NCI-H2171 treated with DMSO at 0.1 percent for 48 hours (cell line): ENCODE measurements at places on chromosomes 7 and 10.
A peak's percentile ranks its signal among the peaks of the same experiment; 100 is the strongest.

DNA sequence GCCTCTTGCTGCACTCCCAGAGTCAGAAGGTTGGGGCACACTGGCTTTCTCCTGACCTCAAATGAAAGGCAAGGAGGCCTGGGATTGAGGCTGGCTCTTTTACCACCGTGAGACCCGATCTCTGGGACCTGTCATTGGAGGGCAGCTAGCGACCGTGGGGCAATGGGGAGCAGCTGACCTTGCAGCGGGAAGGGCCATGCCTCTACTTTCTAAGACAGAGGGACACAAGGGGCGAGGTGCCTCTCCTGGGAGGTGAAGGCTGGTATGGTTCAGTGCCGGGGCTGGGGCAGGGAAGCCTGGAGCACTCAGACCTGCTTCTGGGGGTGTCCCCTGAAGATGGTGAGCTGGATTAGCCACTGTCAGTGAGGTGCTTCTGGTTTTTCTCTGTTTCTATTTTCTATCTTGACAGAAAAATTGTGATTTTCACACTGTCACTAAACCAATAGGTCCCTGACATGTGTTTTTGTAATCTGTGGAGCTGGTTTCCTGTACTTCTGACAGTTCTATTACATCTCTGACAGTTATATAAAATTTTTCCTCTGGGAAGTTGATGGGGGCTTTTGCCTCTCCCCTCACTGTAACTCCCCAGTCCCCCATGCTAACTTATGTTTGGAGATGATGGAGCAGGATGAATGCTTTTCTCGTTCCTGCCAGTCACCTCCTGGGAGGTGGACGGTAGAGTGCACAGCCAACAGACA is 340.8 kb downstream of the RPS24 start:
- no peak for DNase-seq

DNA sequence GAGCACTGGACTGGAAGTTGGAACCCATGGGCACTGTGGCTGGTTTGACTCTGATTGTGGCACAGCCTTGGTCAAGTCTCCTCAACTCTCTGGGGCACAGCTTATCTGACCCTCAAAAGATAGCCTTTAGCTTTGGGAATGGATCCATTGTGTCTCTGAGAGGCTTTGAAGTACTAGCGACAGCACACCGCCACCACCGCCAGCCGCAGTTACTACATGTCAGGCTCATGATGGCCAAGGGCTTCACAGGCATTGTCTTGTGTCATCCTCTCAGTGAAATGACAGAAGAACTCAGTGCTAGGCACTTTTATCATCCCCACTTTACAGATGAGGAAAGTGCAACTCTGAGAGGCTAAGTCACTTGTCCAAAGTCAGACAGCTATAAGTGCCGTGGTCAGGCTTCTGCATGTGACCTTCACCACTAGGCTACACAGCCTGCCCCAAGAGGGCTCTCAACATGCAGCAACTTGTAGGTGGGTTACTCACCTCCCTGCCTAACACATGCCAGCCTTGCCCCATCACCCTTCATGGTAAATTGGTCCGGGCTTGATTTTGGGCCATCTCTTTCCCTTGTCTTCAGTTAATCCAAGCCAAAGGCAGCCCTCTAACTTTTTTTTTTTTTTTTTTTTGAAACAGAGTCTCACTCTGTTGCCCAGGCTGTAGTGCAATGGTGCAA is 44.1 kb downstream of the C10orf105 start:
- DNase-seq = no peak

- DNase-seq = no peak
These were observed 42.7 kb downstream of the FRMPD2 start for GRCh38 chr10:48231699-48232315.

DNA sequence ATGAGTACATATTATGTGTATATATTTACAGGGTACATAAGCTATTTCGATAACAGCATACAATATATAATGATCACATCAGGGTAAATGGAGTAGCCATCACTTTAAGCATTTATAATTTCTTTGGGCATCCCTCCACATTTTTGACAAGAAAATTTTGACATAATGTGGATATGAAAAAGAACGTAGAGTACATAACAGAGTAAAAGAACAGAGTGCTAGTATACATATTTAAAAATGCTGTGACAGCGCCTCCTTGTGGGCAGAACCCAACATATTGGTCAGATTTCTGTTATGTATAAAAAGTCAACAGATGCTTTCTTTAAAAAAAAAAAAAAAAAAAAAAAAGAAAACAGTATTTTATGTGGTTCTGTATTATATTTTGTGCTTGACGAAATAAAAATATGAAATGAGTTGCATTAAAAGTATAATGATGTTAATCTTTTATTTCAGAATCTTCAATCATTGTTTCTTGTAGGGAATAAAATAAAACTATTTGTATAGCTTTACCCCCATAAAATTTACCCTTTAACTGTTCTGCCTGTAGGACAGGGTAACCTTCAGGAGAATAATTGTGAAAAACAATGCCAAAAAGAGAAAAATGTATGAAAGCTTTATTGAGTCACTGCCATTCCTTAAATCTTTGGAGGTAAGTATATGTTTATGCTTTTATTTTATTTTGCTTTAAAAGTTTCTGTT is 18.3 kb upstream of the HBP1 start:
- DNase-seq = peak; percentile 73

GRCh38 chr7:152120776-152121175 is 95.3 kb downstream of the GALNT11 start:
- DNase-seq = no peak

- no peak for DNase-seq
These were observed 261.7 kb downstream of the C7orf25 start for GRCh38 chr7:42650171-42650570.

DNA sequence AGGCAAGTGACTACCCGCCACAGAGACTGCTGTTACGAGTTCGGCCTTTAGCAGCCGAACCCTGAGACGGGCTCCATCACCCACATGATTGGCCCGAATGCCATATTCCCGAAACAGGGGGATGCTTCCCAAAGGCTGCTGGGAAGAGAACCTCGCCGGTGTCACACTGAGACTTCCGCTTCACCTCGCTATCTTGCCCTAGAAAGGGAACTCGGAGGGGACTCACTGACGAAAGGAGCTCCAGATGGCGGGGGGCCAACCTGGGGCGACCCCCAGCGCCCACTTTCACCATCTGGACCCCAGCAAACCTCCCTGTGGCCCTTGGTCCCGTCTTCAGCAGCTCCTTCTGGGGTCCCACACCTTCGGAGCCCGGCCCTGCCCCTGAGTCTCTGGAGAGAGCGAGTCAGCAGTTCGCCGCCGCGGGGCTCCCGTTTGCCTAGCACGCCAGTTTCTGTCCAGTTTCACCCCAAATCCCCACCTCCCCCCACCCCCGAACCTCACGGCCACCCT is 529 bp downstream of the HPS1 start:
- DNase-seq = no peak

DNA sequence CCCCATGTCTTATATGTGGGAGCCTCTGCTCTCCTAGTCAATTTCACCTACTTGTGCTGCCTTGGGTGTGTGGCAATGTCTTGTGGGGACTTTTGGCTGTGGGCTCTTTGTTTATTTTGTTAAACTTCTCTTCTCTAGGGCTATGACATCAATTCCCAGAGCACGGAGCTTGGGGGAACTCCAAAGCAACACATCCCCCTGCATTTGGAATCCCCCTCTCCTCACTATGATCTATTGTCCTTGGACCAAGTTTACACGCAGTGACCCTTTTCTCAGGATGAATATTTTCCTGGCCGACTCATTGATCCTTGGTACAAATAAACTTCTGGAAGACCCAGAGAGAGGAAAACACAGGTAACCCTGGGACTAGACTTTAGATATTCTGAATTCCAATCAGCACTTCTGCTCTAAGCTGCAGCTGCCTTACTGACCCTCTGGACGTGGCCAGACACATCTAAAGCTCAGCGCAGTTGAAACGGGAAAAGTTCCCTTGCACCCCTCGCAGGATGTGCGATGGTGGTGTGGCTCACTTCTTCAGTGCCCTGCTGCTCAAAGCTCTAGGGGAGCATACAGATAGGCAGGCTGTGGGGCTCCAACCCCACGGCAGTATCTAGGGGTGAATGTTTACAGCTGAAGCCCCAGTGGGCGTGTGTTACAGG is 110.8 kb downstream of the TMEM178B start:
- DNase-seq = no peak

GRCh38 chr10:92238586-92239098 is 52.2 kb downstream of the CPEB3 start:
- peak; percentile 13 for DNase-seq

DNA sequence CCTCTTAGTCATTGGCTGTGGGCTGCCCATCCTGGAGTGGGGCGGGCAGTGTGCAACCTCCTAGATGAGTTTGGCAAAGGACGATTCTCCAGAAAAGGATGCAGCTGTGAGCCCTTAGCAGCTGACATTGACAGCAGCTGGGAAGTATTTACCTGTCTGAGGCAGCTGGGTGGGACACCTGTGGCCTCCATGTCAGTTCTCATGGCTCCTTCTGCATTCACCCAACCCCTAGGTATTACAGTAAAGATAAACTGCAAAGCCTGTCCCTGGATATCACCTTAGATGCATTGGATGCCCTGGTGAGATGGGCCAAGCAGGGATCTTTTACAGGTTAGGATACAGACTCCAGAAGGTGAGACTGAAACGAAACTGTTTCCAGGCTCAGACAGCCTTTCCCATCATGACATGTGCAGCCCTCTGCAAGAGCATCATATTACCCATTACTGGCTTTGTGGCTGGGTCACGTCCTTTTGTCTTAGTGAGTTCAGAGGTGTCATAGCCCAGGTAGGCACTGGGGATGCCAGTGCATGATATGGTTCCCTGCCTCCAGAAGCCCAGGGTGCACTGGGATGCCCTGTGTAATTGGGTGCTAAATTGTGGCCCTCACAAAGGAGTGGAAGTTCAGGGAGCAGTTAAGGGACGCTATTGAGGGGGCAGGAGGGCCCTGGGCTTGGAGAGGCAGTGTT is 28.9 kb downstream of the MINDY4 start:
- peak; percentile 60 for DNase-seq

- no peak for DNase-seq
These were observed 116.9 kb downstream of the WDR37 start for GRCh38 chr10:1173091-1173490.

- no peak for DNase-seq
These were observed 179.3 kb downstream of the TRIL start for GRCh38 chr7:28778786-28779185.

DNA sequence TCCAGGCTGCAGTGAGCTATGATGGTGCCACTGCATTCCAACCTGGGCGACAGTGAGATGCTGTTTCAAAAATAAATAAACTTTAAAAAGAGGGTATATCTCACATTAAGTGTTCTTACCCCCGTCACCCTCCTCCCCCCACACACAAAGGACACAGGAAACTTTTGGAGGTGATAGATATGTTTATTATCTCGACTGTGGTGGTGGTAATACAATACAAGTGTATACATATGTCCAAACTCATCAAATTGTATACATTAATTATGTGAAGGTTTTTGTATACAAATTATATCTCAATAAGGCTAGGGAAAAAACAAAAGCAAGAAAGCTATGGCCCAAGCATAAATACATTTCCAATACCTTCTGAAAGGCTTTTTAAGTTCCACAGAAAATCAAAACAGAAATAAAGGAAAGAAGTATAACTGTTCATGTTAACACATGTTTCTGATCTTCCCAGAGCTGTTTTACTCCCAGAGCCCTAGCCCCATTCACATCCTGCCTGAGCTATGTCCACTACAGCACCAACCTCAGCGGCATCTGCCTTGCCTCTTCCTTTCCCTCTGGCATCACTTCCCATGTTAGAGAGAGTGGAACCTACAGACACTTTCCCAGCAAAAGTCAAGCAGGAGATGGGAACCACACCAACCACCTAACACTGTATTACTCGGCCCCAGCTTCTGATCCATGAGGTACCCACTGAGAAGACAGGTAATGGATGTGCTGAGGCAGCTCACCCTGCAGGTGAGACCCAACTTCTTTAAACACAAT is 48.1 kb downstream of the SGMS1 start:
- DNase-seq = no peak

GRCh38 chr7:130476297-130477150 is 15.4 kb upstream of the MEST start:
- DNase-seq = no peak

DNA sequence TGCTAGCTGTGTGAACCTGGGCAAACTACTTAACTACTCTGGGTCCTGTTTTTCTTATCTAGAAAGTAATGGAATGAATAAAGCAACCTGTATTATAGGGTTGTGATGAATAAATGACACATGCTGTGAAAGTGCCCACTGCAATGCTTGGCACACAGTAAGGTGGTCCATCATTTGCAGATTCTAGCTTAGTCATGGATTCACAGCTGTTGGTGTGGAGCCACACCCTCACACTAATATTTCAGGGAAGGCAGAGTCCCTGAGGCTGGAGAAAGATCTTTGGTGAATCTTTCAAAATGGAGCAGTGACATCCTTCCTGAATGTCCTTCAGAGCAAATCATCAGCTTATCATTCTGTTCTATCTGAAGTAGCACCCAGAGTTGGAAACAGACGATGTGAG is 60.6 kb downstream of the A1CF start:
- no peak for DNase-seq

GRCh38 chr7:117875566-117875965 is 2.3 kb upstream of the CTTNBP2 start:
- DNase-seq = no peak

DNA sequence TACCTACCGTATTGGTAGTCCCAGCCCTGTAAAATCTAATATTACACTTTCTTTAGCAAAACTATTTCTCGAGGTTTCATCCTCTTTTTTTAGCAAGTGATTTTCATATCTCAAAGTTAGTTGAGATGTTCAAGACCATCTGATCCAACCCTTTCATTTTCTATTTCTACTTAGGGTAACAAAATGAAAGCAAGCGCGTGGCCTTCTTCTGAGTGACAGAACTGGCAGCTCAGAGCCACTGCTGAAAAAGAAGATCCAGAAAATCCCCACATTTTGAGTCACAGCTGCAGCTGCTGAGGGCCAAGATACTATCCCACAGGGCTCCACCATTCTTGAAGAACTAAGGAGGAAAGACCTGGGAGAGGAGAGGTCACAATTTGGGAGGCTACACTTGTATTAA is 24.8 kb upstream of the ZNF800 start:
- no peak for DNase-seq

DNA sequence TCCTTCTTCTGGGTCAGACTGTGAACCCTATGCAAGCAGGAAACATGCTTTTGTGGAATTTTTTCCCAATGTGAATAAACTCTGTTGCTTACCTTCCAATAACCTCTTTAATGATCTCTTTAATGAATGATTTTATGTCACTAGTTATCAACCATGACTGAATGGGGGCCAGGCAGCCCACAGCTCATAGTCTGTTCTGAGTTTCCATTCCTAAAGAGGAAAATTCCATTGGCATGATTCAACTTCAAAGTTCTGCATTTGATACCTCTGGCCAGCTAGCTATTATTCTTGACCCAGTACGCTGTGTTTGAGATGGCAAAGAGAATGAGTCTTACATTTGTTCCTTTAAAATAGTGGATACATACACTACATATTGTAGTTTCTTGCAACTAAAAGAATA is 867.8 kb upstream of the CELF2 start:
- no peak for DNase-seq

GRCh38 chr7:42763137-42763551 is 148.7 kb downstream of the C7orf25 start:
- DNase-seq = no peak

- no peak for DNase-seq
These were observed 177.4 kb downstream of the NRP1 start for GRCh38 chr10:33157103-33157502.
